Hippocampal formation (tissue), 2 donors: ENCODE measurements at places on chromosomes 2 and 18.

DNA sequence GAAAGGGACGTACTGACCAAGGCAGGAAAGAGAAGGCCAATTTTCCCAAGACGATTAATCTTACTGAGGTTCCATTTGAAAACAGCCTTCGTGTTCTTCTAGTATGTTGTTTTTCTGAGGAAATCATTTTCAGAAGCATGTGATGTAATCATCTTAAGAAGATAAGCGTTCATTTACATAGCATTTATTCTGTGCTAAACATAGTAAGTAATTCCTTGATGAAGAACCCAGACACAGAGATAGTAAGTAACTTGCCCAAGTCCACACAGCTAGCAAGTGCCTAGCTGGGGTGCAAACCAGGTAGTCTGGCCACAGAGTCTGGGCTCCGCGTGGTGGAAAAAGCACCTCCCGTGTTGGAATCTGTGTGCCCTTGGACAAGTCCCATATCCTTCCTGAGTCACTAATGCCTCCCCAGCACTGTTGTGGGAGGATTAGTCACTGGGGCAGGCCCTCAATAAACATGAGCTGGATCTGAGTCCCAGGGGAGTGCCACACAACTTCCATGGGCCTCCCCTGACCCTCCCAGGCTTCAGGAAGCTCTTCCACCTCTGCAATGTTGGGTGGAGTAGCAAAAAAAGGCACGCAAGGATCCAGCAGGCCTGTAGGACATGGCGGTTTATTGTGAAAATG lies 26.9 kb upstream of the ASAP2 start:
- DNase-seq = no peak

DNA sequence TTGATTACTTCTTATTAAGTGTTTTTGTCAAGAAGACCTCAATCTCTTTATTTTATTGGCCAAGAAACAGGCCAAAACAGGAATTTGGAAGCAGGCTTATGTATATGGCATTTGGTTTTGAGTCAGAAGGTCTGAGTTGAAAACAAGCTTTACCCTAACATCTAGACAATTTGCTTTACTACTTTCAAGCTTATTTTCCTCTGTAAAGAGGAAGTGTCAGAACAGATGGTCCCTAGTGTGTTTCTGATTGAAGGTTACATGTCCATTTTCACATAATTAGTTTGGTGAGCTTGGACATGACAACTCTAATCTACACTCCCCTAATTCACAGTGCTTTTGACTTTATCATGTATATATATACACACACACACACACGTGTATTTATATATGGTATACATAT lies 19.8 kb upstream of the MAP4K4 start:
- DNase-seq = no peak

DNA sequence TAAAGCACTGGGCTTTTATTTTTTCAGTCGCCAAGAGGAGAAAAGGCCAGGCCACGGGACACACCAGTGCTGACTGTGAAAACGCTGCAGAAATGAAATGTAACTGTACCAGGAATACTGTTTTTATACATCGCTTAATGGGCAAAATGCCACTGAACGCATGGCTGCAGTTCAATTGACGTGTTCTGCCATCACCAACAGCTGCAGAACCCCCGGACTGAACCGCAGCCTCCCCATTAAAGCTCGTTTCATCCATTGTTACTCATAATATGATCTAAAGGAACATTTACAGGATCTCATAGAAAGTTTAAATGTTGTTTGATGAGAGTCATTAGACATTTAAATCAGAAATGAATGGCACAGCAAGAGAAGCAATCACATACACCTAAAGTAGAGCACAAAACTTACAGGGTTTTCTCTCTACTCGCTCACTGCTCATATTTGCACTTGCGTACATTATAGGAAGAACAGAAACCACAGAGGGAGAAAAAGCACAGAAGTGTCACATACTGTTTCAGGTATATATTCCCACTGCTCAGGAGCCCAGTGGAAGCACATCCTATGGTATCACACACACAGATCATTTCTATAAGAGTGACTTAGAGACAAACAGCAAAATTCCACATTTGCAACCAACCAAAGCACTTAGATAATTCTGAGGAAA lies 35.3 kb downstream of the TCF4 start:
- DNase-seq = no peak

DNA sequence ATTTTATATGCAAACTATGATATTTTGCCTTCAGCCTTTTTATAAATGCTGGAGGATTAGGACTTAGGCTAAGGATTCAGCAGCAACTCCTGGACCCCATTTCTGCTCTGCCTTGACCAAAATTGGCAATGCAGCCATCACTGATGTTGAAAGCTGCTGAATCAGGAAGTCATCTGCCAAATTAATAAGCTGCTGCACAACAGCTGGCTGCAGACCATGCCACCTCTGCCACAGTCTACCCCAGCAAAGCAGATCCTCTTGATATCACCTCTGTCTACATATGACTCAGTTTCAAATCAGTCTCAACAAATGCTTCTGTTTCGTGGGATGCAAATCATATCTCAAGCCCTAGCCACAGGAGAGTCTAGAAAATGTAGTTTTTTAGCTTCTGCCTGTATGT lies 7.1 kb upstream of the SOS1 start:
- no peak for DNase-seq

DNA sequence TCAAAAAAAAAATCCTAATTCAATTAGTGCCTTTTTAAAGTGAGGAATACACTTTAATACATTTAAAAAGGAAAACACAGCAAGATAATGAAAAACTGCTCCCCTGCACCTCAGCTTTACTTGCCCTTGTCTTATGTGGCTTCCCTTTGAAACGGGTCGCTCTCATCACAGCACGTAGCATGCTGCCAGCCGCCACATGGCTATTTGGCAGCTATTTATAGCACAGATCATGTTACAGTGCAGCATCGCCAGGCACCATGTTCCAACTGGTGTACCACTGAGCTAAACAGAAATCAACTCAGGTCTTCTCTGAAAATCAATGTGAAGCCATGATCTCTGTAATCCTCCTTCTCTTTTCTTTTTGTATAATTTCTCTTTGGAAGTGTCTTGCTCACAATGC lies 65.1 kb downstream of the TMEM182 start:
- DNase-seq = no peak

GRCh38 chr2:108565778-108566375 lies 31.6 kb downstream of the LIMS1 start:
- no peak for DNase-seq

DNA sequence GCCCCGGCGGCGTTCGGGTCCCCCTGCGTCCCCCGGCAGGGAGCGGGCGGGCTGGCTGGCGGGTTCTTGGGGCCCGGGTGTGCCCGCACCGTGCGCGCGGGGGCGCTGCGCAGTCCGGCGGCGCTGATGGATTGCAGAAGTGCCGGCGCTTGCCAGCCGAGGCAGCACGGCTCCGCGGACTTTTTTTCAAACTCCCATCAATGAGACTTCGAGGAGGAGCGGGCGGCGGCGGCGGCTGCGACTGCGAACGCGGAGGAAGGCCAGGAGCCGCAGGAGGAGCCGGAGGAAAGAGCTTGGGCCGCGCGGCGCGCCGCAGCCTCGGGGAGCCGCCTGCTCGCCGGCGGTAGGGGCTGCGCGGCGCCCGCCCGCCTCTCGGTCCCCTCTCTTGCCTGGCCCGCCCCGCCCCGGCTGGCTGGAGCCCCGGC lies at the start of gene GLI2:
TSS of gene GLI2 (plus strand) at position 123 of the 425 bp plus-strand sequence. CDS start 61,453 bp downstream, outside the sequence.
- peak; percentile 49 for DNase-seq

DNA sequence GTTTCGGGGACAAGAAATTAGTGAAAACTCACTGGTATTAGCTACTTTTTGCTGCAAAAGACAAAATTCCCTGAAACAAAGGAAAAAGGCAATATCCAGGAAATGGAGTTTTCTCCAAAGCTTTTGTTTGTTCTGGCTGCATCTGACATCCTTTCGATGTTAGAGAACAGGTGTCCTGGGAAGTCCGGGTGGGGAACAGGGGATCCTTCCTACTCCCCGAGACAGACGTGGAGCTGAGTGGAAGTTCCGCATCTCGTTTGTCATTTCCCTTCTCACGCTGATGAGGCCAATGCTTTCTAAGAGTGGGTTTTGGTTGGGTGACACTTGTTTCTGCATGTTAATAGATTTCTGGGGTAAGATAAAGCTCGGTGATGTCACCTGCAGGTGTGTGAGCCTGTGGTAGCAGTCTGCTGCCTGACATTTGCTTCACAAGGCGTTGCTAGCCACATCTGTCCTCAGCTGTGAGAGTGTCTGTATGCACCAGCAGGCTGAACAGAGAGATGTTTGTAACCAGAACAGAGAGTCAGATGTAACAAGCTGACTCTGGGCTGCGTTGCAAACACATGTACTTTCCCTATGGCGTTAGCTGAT lies 125.9 kb downstream of the ACOXL start:
- DNase-seq = peak; percentile 50
